ENCODE measurements at places on chromosomes 11 and 22. TPM values are rescaled to one million over a fixed set of nuclear protein-coding genes. Genes with fewer than 3 reads are reported as not detected.
A peak's percentile ranks its signal among the peaks of the same experiment; 100 is the strongest.

Gene TEX12
- not detected for polyA plus RNA-seq

Gene FAT3
- 1.1 TPM for polyA plus RNA-seq

Gene LRRC74B
- polyA plus RNA-seq, result not detected

Gene CBLIF
- not detected for polyA plus RNA-seq

Gene PISD
- 30.4 TPM for polyA plus RNA-seq

Gene FGF19
- not detected for polyA plus RNA-seq

Gene MYOD1
- not detected for polyA plus RNA-seq

Gene FAM83F
- 0.06 TPM for polyA plus RNA-seq

- no peak overlapping the region for H3K27ac ChIP-seq
- no peak overlapping the region for H3K4me3 ChIP-seq
- peaks cover 98% of the 10 kb centered on the region for H3K27me3 ChIP-seq
- peak; percentile 39 for DNase-seq
- H3K4me1 ChIP-seq, result peaks cover 9% of the 10 kb centered on the region
These were observed 8.1 kb downstream of the WNT7B start for GRCh38 chr22:45968751-45969413.

DNA sequence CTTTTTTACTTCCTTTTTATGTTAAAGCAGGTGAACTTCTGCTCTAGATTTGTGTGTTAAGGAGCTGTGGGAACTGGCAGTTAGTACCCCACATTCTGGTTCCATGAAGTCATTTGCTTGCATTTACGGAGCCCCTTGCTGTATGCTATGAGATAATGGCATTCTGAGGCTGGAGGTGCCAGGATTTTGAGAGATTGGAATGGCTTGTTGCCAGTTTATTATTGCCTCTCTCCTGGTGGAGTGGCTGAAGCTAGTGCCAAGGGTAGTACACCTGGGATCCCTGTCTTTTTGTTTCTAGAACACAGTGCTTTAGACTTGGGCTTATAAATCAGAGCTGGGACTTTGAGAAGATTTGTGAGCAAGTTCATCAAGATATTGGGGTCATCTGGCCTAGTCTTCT is 73.8 kb downstream of the STIM1 start:
- no peaks in the 10 kb centered on the region for H3K27me3 ChIP-seq
- H3K4me1 ChIP-seq, result peaks cover 34% of the 10 kb centered on the region
- no peak overlapping the region for H3K4me3 ChIP-seq
- no peak for DNase-seq

DNA sequence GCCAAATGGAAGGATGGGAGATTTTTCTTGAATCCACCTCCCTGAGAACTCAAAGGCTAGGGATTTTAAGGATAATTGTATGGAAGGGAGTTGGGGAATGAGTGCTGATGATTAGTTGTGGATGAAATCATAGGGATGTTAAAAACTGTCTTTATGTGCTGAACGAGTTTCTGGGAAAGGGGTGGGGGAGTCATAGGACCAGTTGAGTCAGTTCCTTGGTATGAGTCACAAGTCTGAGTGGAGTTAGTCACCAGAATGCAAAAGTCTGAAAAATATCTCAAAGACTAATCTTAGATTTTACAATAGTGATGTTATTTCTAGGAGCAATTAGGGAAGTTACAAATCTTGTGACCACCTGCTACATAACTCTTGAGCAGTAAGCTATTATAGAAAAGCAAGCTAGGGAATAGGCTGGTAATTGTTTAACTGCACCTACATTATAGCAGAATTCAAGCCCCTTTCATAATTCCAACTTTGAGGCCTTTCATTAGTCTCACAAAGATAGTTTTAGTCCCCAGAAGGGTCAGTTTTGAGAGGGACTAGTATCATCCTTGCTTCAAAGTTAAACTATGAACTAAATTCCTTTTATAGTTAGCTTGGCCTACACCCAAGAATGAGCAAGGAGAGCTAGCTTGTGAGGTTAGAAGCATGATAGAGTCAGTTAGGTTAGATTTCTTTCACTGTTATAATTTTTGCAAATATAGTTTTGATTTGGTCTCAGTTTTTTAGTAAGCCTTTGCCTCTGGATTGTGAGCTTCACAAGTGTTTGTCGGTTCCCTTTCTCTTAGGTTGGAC is 668.0 kb downstream of the ETS1 start:
- DNase-seq, result peak; percentile 56
- no peak overlapping the region for H3K27ac ChIP-seq
- no peaks in the 10 kb centered on the region for H3K4me1 ChIP-seq
- H3K4me3 ChIP-seq, result no peak overlapping the region
- no peaks in the 10 kb centered on the region for H3K36me3 ChIP-seq

- peaks cover 91% of the 10 kb centered on the region for H3K36me3 ChIP-seq
- no peak for DNase-seq
- H3K4me1 ChIP-seq, result peaks cover 8% of the 10 kb centered on the region
- H3K27me3 ChIP-seq, result no peaks in the 10 kb centered on the region
- no peak overlapping the region for H3K27ac ChIP-seq
- no peak overlapping the region for H3K4me3 ChIP-seq
These were observed 27.2 kb downstream of the MORC2 start for GRCh38 chr22:30941363-30941740.

GRCh38 chr11:44243595-44244343 is 66.2 kb downstream of the ALX4 start:
- H3K27me3 ChIP-seq, result no peaks in the 10 kb centered on the region
- peak overlapping the region; percentile 99 for H3K27ac ChIP-seq
- peak; percentile 89 for DNase-seq

DNA sequence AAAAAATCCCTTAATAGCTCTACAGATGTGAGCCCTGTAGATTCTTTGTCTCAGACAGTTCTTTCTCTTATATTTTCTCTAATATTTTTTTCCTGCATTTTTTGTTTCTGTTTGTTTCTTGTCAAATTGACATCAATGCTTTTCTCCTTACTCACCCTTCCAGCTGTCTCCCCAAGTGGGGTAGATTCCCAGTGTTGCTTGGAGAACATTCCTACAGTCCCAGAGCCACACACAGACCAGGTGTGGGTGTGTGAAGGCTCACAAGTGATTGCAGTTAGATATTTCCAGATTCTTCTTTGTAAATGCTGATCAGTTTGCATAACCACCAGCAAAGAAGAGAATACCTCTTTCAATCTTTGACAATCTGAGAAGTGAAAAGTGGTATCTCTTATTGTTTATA is 7.5 kb downstream of the VPS51 start:
- no peaks in the 10 kb centered on the region for H3K27me3 ChIP-seq
- H3K4me3 ChIP-seq, result no peak overlapping the region
- H3K36me3 ChIP-seq, result peaks cover 2% of the 10 kb centered on the region

- no peak overlapping the region for H3K27ac ChIP-seq
- peak; percentile 3 for DNase-seq
- no peaks in the 10 kb centered on the region for H3K27me3 ChIP-seq
These were observed 752.9 kb downstream of the CNTN5 start for GRCh38 chr11:99773646-99774045.

DNA sequence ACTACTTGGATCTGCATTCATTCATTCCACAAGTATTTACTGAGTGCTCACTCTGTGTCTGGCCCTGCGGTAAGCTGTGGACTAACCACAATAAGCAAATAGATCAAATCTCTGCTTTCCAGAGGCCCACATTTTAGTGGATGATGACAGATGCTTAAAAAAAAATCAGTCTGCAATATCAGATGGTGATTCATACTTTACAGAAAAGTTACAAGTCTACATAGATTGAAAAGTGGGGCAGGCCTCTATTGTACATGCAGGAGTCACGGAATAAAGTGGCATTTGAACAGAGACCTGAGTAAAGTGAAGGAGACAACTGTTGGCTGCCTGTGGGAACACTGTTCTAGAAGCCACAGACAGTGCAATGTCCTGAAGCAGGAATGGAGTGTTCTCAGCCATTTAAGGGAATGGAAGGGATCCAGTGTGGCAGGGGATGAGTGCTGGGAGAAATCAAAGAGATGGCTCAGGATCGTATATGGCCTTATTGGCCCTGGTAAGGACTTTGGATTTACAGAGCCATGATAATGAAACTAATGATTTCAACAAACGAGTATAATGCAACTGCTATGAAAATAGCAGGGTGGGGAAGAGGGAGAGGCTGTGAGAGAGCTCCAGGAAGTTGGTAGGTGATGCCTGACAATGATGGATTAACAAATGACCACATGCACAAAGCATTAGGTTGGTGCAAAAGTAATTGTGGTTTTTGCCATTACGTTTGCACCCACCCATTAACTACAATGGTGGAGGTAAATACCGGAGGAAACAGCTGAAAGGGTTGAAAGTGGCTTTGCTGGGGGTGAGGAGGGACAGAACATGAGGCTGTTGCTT is 31.1 kb downstream of the TMEM45B start:
- no peaks in the 10 kb centered on the region for H3K27me3 ChIP-seq
- DNase-seq, result peak; percentile 90
- H3K36me3 ChIP-seq, result no peaks in the 10 kb centered on the region
- H3K4me1 ChIP-seq, result peaks cover 9% of the 10 kb centered on the region
- no peak overlapping the region for H3K4me3 ChIP-seq

DNA sequence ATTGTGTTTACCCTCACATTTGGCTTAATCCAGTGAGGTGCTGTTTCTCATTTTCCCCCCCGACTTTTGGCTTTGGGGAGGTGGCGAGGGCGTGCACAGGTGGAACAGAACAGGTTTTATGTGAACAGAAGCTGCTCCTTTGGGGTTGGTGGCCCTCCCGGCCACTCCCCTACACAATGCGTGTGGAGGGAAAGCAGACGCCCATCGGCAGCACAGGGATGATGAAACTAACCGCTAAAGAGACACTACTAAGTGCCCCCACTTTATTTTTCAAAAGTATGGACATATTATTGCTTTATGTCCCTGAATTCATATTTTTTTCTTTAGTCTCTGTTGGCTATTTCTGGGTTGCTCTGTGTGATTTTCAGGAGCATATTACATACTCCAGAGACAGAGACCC is 160.9 kb downstream of the ENTHD1 start:
- no peak overlapping the region for H3K4me3 ChIP-seq
- no peaks in the 10 kb centered on the region for H3K27me3 ChIP-seq
- no peak for DNase-seq

DNA sequence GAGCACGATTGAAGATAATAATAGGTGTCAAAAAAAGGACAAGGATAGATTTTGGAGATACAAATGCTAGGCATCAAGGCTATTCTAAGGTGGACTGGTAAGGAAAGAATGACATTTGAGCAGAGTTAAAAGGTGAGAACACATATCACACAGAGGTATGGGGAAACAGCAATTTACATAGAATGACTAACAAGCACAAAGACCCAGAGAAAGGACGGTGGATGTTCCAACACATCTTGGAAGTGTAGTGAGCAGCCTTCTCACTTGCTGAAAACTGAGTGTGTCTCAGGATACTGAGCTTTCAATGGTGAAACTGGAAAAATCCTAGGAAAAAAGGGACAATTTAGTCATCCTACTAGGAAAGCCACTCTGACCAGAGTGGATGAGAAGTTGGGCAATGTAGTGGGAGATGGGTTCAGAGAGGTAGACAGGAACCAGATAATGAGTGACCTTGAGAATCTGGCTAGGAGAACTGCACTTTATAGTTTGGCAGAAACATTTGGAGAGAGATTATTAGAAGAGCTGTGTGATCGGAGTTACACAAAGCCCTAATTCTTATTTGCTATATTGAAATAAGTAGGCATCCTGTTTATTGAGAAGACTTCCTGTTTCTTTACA is 706.0 kb downstream of the KCNA4 start:
- no peak overlapping the region for H3K27ac ChIP-seq
- H3K36me3 ChIP-seq, result no peaks in the 10 kb centered on the region

GRCh38 chr11:10350334-10350733 is 45.5 kb downstream of the ADM start:
- H3K27ac ChIP-seq, result no peak overlapping the region
- no peak overlapping the region for H3K4me3 ChIP-seq
- H3K4me1 ChIP-seq, result peaks cover 15% of the 10 kb centered on the region
- H3K27me3 ChIP-seq, result no peaks in the 10 kb centered on the region

DNA sequence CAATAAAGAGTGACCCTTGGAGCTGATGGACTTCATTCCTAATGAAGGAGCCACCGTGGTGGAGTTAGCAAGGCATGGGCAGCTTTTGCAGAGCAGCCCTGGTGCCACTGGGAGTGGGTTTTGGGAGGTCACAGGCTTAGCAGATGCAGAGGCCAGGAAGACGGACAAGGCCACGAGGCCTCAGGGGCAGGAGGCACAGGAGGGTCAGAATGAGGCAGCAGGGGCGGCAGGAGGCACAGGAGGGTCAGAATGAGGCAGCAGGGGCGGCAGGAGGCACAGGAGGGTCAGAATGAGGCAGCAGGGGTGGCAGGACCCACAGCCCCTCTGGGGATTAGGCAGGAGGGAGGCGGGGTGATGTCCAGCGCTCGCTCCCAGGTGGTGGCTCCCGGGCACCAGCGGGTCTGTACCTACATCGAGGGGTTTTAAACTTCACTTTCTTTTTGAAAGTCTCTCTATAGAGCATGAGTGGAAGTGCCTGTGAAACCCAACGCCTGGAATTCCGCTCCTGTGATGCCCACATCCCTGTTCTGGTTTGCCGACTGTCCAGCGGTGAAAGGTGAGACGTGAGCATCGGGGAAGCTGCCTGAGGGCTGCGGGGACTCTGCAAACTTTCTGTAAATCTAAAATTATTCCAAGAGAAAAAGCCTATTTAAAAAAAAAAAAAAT is 521.6 kb downstream of the BRD1 start:
- no peaks in the 10 kb centered on the region for H3K27me3 ChIP-seq
- H3K36me3 ChIP-seq, result no peaks in the 10 kb centered on the region
- no peak overlapping the region for H3K4me3 ChIP-seq

DNA sequence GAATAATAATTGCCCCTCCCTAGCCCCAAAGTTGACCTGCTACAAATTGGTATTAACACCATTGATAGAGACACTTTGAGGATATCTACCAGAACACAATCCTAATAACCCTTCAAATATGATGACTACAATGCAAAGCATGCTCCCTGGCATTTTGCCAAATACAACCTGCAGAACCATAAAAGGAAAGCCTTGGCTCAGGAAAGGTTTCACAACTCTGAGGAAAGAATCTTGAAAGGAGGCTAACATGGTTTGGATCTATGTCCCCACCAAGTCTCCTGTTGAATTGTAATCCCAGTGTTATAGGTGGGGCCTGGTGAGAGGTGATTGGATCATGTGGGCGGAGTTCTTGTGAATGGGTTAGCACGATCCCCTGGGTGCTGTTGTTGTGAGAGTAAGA is 140.4 kb upstream of the ARHGAP42 start:
- no peaks in the 10 kb centered on the region for H3K27me3 ChIP-seq
- DNase-seq, result peak; percentile 63
- H3K36me3 ChIP-seq, result no peaks in the 10 kb centered on the region

- DNase-seq, result no peak
- no peaks in the 10 kb centered on the region for H3K4me1 ChIP-seq
- no peak overlapping the region for H3K4me3 ChIP-seq
- H3K36me3 ChIP-seq, result no peaks in the 10 kb centered on the region
- no peak overlapping the region for H3K27ac ChIP-seq
- H3K27me3 ChIP-seq, result no peaks in the 10 kb centered on the region
These were observed 509.3 kb upstream of the TENM4 start for GRCh38 chr11:79950172-79950571.

Measured in cardiac muscle cell (in vitro differentiated cells and primary cell).